Heart right ventricle (tissue), 16 donors: ENCODE measurements at places on chromosomes 12 and 14.

GRCh38 chr14:86022031-86022629 is 492.2 kb downstream of the FLRT2 start:
- no peak for DNase-seq

DNA sequence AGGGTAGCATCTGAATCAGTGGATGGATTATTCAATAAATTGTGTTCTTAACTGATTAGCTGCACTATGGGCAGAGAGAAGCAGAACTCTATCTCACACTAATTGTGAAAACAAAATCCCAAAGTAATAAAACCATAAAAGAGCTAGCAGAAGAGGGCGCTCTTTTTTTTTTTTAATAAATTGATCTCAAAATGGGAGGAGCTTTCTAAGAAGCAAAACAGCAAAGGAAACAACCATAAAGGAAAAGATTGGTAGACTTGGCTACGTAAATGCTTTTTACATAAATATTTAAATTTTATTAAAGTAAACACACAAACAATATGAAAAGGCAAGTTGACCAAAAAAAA is 1.5 kb upstream of the TM7SF3 start:
- no peak for DNase-seq

GRCh38 chr12:6613015-6613775 is 6.0 kb upstream of the CHD4 start:
- peak; percentile 89 for DNase-seq

- DNase-seq = no peak
Measured at GRCh38 chr12:109627633-109628032, 54.0 kb downstream of the MVK start.

DNA sequence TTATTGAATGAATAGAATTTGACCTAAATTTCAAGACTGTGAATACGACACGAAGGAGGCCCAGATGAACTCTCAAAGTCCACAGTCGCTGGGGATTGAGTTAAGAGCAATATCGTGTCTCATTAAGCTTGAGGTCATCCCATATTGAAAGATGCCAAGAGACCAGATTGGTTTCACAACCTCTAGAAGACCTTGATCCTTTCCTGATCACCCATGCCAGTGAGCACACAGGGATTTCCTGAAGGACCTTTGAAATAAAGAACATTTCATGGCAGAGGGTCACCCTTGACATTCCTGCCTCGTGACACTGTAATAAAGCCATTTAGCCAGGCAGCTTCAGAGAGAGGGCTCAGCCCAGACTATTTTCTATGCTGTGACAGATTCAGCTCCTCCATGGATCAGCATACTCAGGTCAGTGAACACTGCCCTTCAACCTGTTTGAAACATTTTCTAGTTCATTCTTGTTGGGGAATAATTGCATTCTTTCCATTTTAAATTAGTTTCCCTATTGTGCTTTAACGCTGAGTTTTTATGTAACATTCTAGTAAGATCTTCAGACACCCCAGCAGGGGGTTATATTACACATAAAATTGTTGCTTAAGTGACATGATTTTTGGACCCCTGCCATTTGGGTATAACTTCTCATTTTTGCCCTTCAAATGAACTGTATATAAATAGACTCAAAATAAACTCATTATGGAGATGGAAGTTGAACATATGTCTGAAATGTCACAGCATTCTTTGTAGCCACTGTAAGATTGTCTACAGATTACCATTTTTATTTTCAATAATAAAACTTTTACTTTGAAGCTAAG is 213.2 kb downstream of the C12orf50 start:
- DNase-seq = no peak

DNA sequence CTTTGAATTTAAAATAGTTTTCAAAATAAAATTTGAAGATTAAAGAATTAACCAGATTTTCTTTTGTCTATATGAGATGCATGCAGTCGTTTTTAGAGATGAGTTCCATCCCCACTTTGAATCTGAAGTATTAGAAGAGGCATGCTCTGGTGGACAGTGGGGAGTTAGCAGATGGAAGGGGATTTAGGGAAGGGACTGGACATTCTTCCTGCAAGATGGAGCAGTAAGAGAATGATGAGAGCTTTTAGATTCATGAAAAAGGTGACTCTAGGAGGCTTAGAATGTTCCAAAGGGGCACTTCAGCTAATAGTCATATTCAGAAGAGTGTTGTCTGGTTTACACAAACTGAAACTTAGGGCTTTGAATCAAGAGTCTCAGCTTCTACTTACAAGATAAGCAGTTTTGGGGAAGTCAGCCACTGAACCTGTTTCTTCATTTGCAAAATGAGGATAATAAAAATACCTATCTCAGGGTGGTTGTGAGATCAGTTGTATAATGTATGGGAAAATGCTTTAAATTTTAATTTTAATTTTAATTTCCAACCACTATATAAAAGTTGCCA is 3.7 kb downstream of the ZBTB1 start:
- no peak for DNase-seq

GRCh38 chr14:61147831-61148549 is 133.1 kb downstream of the TMEM30B start:
- DNase-seq = peak; percentile 20

- DNase-seq = no peak
Measured at GRCh38 chr12:43754015-43754414, 4.6 kb downstream of the PUS7L start.

DNA sequence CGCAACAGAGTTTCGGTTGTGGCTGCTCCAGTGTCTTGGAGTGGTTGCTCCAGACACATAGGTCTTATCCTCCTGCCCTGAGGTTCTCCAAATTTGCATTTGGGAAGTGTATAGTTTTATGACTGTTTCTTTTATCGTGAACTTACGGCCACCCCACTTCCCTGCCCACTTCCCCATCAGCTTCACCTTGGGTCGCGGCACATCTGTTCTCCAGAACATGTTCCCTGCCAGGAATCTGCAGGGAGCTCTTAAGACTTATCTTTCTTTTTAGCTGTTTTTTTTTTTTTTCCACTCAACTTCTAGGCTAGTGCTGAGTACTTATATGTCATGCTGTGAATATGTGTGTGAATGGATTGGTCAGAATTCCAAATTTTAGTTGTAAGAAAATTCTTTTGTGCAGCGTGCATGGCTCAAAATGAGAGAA is 75.4 kb downstream of the ETV6 start:
- DNase-seq = no peak

DNA sequence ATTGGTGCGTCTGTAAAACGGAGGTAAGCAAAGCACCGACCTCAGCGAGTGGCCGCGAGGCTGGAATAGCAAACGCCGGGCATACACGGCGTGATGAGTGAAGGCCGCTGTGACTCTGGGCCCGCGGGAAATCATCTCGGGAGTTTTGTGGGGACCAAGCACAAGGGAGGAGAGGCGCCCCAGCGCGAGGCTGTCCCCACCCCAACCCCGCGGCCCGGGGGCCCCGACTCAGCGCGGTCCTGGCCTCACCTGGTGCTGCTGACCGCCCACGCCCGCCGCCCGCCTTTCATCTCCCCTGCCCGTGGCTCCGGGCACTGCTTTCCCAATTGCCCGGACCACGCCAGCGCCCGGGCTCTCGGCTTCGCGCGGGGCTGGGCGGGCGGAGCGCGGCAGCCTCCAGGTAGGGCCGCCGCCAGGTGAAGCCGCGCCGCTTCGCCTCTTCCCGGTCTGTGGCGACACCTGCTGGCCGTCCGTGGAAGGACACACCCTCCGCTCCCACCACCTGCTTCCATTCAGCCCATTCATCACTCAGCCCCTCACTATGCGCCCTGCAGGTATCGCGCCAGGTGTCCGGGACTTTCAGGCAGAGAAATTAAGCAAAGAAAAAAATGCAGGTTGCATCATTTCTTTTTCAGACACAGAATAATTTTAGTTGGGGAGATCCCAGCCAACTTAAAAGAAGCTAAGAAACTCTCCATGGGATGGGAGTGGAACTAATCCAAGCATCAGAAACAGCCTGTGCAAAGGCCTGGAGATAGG is 360.4 kb downstream of the MED13L start:
- DNase-seq = peak; percentile 68

GRCh38 chr12:28543021-28543890 is 353.0 kb downstream of the CCDC91 start:
- DNase-seq = no peak

- no peak for DNase-seq
Measured at GRCh38 chr12:18192119-18192518, 69.2 kb upstream of the PIK3C2G start.

GRCh38 chr14:77573964-77574363 is 42.5 kb downstream of the SPTLC2 start:
- DNase-seq = no peak
